ENCODE measurements at places on chromosomes 6 and 20. TPM values are rescaled to one million over a fixed set of nuclear protein-coding genes. Genes with fewer than 3 reads are reported as not detected.

GRCh38 chr6:128886706-128887105, 3.8 kb downstream of the LAMA2 start:
- peaks cover 44% of the 10 kb centered on the region for H3K27me3 ChIP-seq
- H3K4me1 ChIP-seq, result peaks cover 3% of the 10 kb centered on the region
- no peak overlapping the region for H3K4me3 ChIP-seq
- no peak for DNase-seq

GRCh38 chr20:25035921-25036320, 22.0 kb downstream of the ACSS1 start:
- no peaks in the 10 kb centered on the region for H3K36me3 ChIP-seq
- DNase-seq, result no peak
- peaks cover 41% of the 10 kb centered on the region for H3K4me1 ChIP-seq
- peak overlapping the region; percentile 74 for H3K27ac ChIP-seq
- no peaks in the 10 kb centered on the region for H3K27me3 ChIP-seq
- H3K4me3 ChIP-seq, result peak overlapping the region; percentile 66

GRCh38 chr6:1963596-1963995, 281.8 kb downstream of the GMDS start:
- no peak overlapping the region for H3K4me3 ChIP-seq
- H3K27me3 ChIP-seq, result no peaks in the 10 kb centered on the region
- peaks cover 18% of the 10 kb centered on the region for H3K36me3 ChIP-seq
- no peaks in the 10 kb centered on the region for H3K4me1 ChIP-seq
- no peak overlapping the region for H3K27ac ChIP-seq
- DNase-seq, result no peak

DNA sequence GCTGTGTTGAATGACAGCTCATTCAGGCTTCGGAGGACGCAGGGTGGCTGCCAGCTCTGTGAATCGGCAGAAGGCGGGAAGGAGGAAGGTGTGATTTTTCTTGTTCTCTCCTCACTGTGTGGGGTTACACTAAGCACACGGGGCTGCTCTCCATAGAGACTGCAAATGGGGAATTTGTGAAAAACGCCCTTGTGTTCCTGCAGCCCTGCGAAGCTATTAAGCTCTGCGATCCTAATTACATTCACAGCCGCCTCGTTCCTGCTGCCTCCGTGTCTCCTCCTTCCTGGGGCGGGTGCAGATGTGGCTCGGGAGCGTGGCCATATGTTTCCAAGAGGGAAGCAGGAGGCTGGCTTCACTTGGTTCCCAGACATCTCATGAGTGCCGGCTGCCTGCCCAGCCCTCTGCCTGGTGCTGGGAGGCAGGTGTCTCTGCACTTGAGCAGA, 124.0 kb downstream of the TOX2 start:
- no peak overlapping the region for H3K4me3 ChIP-seq
- no peaks in the 10 kb centered on the region for H3K36me3 ChIP-seq
- no peaks in the 10 kb centered on the region for H3K4me1 ChIP-seq
- no peak overlapping the region for H3K27ac ChIP-seq
- H3K27me3 ChIP-seq, result peaks cover 7% of the 10 kb centered on the region

GRCh38 chr20:57480444-57481160, 44.3 kb downstream of the CTCFL start:
- no peaks in the 10 kb centered on the region for H3K36me3 ChIP-seq
- H3K4me3 ChIP-seq, result peak overlapping the region; percentile 45
- DNase-seq, result peak; percentile 28
- H3K4me1 ChIP-seq, result peaks cover 41% of the 10 kb centered on the region
- H3K27ac ChIP-seq, result peak overlapping the region; percentile 44

DNA sequence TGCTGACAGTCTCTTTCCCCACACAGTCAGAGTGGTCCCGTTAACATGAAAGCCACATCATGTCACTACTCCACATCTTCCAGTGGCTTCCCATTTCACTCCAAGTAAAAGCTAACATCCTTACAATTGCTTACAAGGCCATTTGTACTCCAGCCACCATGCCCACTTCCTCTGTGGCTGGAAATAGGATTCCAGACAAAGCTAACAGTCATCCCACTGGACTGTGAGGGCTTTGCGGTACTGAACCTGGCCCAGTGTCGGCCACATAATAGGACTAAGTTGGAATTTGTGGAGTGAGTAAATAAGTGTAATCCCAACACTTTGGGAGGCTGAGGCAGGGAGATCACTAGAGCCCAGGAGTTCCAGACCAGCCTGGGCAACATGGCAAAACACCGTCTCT, 10.9 kb downstream of the CCM2L start:
- peaks cover 8% of the 10 kb centered on the region for H3K4me1 ChIP-seq
- no peaks in the 10 kb centered on the region for H3K36me3 ChIP-seq
- H3K27me3 ChIP-seq, result peaks cover 82% of the 10 kb centered on the region
- no peak overlapping the region for H3K27ac ChIP-seq

- H3K27me3 ChIP-seq, result no peaks in the 10 kb centered on the region
- H3K4me1 ChIP-seq, result no peaks in the 10 kb centered on the region
- H3K36me3 ChIP-seq, result no peaks in the 10 kb centered on the region
- H3K4me3 ChIP-seq, result no peak overlapping the region
These were observed 112.5 kb upstream of the FKBP1C start for GRCh38 chr6:63098789-63099188.

DNA sequence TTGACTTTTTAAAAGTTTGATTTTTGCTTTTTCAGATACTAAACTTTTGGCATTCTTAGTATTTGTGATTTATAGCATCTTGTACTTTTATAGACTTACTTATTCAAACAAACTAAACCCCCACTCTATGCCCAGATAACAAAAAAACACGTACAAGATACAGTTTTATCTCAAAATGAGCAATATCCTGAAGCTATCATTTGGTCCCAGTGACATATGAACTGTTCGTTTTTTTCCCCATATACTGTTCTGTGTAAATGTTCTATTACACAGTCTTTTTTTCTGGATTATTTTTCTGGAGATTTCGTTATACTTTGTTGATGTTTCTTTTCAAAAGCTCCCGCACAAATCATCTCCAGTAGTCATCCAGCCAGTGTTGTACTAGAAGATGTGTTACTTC, 27.3 kb upstream of the SERINC3 start:
- H3K27ac ChIP-seq, result no peak overlapping the region
- no peak for DNase-seq
- no peaks in the 10 kb centered on the region for H3K27me3 ChIP-seq

DNA sequence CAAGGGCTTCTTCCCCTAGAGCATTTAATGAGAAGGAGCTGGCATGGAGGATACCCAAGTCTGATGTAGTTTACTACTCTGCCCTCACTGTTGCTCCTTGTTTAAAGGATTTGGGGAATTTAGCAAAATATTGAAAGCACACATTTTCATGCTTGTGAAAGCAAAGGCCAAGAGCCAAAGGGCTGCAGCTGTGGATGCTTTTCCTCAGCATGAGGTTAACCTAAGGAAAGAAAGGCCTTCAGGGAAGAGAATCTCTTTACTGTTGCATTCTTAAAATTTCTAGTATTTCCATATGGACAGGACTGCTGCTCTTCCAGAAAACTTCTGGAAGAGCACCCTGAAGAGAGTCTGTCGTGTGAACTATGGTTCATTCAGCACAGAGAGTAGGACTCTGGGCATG, 45.9 kb upstream of the SASH1 start:
- H3K36me3 ChIP-seq, result no peaks in the 10 kb centered on the region
- peaks cover 26% of the 10 kb centered on the region for H3K27me3 ChIP-seq
- no peak overlapping the region for H3K27ac ChIP-seq
- H3K4me1 ChIP-seq, result no peaks in the 10 kb centered on the region

DNA sequence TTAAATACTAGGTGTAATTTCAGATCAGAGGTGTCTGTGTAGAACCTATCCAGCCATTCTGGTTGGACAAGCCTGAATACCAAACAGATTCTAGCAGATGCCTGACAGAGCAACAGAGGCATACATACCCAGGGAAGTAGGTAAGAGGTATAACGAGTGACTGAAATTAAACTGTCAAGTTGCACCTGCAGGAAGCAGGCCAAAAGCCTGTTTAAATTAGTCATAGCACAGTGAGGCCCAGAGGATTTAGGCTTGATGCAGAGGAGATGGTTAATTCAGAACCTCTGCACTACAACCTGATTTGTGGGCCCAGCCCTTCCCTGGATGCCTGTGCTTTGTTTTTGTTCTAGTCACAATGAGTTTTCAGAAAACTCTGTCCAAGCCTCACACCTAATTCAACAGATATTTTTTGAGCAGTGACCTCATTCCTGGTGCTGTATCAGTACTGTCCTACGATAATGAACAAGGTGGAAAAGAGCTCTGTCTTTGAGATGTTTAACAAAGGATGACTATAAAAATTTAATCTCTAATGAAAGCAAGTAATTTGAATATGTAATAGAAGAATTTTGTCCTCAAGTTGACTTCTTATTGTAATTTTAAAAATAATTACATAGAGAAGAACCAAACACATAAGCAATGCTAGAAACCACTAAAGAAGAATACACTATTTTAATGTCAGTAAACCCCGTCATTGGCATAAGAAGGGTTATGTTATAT, 31.7 kb downstream of the C6orf58 start:
- H3K36me3 ChIP-seq, result no peaks in the 10 kb centered on the region
- H3K27ac ChIP-seq, result no peak overlapping the region
- DNase-seq, result no peak
- no peaks in the 10 kb centered on the region for H3K27me3 ChIP-seq
- no peaks in the 10 kb centered on the region for H3K4me1 ChIP-seq

DNA sequence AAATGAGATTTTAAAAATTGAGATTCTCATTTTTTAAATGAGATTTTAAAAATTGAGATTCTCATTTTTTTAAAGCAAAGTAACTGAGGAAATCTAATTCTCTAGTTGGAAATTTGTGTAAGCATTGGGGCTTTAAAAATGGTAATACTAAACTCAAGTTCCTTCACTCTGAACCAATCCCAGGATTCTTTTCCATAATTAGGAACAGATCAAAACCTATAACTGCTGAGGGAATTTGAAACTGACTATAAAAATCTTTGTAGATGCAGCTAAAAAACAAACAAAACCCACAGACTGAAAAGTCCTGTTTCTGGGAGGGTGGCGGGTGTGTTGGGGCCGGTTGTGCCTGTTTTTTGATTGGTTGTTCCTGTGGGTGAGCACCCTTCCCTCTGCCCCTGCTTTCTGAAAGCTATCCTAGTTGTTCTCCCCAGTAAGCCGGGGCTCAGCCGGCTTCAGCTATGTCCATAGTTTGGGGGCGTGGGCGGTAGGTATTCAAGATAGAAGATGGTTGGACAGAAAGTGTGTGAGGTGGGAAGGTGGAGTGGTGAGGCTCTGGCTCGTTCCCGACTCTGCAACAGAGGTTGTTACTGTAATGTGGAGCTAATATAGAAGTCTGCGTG, 49.3 kb downstream of the GFRA4 start:
- no peaks in the 10 kb centered on the region for H3K27me3 ChIP-seq
- H3K36me3 ChIP-seq, result peaks cover 3% of the 10 kb centered on the region
- H3K27ac ChIP-seq, result no peak overlapping the region

DNA sequence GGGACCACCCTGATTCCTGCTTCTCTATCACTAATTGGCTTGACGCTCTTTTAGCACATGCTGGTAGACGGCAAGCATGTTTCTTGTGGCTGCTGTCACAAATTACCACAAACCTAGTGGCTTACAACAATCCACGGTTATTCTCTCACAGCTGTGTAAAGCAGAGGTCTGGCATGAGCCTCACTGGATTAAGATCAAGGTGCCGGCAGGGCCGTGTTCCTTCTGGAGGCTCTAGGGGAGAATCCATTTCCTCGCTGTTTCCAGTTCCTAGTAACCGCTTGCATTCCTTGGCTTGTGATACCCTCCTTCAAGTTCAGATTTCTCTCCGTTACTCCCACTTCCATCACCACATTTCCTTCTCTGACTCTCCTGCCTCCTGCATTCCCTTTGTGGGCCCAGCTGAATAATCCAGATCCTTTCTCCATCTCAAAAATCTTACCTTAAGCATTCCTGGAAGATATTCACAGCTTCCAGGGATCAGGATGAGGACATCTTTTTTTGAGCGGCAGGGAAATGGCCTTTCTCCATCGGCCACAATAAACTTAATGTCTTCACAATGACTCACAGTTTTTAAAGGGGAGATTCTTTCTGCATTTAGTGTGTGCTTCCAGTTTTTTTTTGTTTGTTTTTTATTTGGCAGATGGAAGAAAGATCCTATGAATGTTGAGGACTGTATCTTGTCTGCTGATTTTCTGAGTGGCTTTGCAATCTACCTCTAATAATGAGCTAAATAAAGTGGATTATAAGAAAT, 39.9 kb downstream of the BMP6 start:
- H3K27me3 ChIP-seq, result peaks cover 14% of the 10 kb centered on the region
- H3K36me3 ChIP-seq, result no peaks in the 10 kb centered on the region
- peaks cover 2% of the 10 kb centered on the region for H3K4me1 ChIP-seq
- H3K4me3 ChIP-seq, result no peak overlapping the region
- no peak for DNase-seq

DNA sequence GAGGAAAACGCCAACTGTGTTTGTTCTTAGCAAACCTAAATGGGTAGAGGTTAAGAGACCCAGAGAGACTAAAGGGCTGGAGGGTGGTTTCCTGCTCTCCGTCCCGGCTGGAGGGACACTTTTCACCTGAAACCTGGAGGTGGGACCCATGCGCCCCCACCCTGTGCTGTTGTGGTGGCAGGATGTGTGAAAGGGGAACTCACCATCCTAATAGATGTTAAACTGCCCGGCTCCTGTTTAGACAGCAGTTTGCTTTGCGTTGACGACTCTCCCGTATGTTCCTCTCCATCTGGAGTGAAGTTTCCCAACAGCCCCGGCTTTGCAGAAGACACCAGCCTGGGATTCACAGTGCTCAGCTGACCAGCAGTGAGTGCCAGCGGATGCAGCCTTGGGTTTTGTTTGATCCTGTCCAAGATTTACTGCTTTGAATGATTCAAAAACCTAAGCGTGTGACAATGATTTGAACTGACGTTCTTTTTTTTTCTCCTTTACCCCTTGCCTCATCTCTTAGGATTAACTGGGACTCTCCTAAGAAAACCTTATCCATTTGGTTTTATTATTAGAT, 66.0 kb downstream of the CDH4 start:
- H3K27me3 ChIP-seq, result no peaks in the 10 kb centered on the region
- no peak for DNase-seq
- H3K4me3 ChIP-seq, result no peak overlapping the region
- no peak overlapping the region for H3K27ac ChIP-seq

DNA sequence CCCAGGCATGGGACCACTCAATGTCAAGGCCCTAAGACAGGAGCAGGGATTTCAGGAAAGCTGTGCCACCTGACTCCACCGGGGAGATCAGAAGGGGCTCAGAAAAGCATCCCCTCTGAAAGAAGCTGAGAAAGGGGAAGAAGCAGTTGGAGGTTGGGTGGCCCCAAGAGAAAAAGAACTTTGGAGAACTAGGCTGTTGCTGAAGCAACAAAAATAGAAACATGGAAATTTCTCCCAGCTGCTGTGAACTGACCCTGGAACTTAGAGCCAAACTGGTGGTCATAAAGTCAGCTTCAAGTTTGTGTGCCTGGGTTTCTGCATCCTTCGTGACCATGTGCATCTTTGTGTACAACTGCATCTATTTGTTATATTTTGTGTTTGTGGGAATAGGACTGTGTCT, 534.5 kb downstream of the MAFB start:
- peaks cover 5% of the 10 kb centered on the region for H3K27me3 ChIP-seq
- DNase-seq, result no peak
- no peak overlapping the region for H3K4me3 ChIP-seq
- no peaks in the 10 kb centered on the region for H3K36me3 ChIP-seq
- no peak overlapping the region for H3K27ac ChIP-seq
- no peaks in the 10 kb centered on the region for H3K4me1 ChIP-seq

RIPOR2 gene
- 80.0 TPM for total RNA-seq

NKX2-4 gene
- not detected for total RNA-seq

OR2B6 gene
- total RNA-seq, result not detected

NKX2-2 gene
- not detected for total RNA-seq

RIN2 gene
- not detected for total RNA-seq

KIFC1 gene
- 76.9 TPM for total RNA-seq

ID4 gene
- total RNA-seq, result not detected

UNC5CL gene
- total RNA-seq, result 1.3 TPM

MCCD1 gene
- not detected for total RNA-seq

PRR18 gene
- total RNA-seq, result 0.33 TPM

DSP gene
- total RNA-seq, result 0.16 TPM

All from activated naive CD8-positive, alpha-beta T cell treated with anti-CD3 and anti-CD28 coated beads for 36 hours (primary cell).